Heart right ventricle (tissue), 16 donors: ENCODE measurements at places on chromosomes 2 and 18.

- H3K27ac ChIP-seq = no peak overlapping the region
- H3K4me1 ChIP-seq = peaks cover 6% of the 10 kb centered on the region
- no peak for DNase-seq
- H3K4me3 ChIP-seq = peak overlapping the region; percentile 62
- no peaks in the 10 kb centered on the region for H3K27me3 ChIP-seq
- peaks cover 7% of the 10 kb centered on the region for H3K36me3 ChIP-seq
Measured at GRCh38 chr2:236574424-236575145, 5.0 kb downstream of the ACKR3 start.

GRCh38 chr2:30147196-30147714 lies 448 bp downstream of the YPEL5 start:
- peak overlapping the region; percentile 98 for H3K4me3 ChIP-seq
- DNase-seq = no peak
- no peaks in the 10 kb centered on the region for H3K36me3 ChIP-seq
- no peaks in the 10 kb centered on the region for H3K27me3 ChIP-seq

- H3K27ac ChIP-seq = no peak overlapping the region
- no peaks in the 10 kb centered on the region for H3K36me3 ChIP-seq
Measured at GRCh38 chr2:6523476-6523875, 342.2 kb downstream of the CMPK2 start.

DNA sequence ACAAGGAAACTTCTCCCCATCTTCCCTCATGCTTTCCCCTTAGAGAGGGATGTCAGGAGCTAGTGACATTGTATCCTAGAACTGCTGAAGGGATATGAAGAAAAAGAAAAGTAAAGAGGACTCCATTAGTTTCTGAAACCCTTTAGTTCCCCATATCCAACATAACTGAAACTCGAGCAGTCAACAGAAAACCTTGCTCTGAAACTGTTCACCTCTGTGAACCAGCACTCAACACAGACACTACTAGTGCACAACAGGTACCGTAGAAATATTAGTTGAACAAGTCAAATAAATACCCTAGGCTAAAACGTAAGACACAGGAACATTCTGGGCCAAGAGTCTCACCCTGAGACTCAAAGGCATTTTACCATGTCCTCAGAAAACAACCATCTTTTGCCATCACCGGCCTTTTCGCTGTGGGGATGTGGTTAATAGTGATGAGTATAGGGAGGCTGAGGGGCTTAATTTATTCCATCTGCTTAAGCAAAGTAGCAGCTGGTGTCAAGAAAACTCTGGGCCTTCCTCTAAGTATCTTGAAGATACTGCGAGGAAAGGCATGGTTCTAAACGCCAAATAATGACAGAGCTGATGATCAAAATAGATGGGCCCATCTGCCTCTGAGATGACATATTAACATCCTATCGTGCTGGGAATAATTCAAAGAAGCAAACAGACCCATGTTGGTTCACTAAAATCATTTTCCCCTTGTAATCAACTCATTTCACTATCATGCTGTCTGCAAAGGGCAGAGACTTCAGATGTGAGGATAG lies 156.8 kb downstream of the STK39 start:
- H3K27ac ChIP-seq = no peak overlapping the region
- H3K4me3 ChIP-seq = no peak overlapping the region
- no peaks in the 10 kb centered on the region for H3K27me3 ChIP-seq

DNA sequence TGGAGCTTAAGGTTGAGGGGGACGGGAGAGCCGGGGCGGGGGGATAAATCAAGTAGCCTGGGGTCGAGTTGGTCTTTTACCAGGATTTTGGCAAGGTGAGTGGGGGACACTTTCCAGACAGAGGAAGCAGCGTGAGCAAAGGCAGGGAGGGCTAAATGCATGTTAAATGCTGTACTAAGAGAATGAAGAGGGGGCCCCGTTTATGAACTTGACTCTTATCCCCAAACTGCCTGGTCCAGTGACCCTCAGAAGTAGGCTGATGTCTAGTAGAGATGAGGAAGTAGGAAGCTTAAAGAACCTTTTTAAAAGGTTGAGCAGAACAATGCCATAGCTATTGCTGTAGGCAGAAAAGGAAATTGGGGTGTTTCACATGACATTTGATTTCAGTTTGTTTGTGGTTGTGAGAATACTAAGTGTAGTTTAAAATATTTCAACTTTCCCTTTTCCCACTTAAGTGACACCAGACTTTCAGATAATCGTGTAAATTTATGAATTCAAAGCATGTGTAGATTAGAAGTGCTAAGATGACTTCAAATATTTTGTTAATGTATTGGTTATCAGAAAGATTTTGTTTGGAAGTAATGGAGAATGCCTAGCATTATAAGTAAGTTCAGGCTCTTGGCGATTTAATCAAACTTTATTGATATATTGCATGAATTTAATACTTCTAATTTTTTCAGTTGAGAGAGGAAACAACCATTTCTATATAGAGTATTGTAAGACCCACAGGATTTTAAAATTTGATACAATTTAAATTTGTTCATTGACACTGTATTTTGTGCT lies 1.8 kb downstream of the REL start:
- H3K27me3 ChIP-seq = no peaks in the 10 kb centered on the region
- H3K4me1 ChIP-seq = peaks cover 27% of the 10 kb centered on the region
- H3K36me3 ChIP-seq = no peaks in the 10 kb centered on the region
- peak overlapping the region; percentile 85 for H3K4me3 ChIP-seq
- no peak for DNase-seq

DNA sequence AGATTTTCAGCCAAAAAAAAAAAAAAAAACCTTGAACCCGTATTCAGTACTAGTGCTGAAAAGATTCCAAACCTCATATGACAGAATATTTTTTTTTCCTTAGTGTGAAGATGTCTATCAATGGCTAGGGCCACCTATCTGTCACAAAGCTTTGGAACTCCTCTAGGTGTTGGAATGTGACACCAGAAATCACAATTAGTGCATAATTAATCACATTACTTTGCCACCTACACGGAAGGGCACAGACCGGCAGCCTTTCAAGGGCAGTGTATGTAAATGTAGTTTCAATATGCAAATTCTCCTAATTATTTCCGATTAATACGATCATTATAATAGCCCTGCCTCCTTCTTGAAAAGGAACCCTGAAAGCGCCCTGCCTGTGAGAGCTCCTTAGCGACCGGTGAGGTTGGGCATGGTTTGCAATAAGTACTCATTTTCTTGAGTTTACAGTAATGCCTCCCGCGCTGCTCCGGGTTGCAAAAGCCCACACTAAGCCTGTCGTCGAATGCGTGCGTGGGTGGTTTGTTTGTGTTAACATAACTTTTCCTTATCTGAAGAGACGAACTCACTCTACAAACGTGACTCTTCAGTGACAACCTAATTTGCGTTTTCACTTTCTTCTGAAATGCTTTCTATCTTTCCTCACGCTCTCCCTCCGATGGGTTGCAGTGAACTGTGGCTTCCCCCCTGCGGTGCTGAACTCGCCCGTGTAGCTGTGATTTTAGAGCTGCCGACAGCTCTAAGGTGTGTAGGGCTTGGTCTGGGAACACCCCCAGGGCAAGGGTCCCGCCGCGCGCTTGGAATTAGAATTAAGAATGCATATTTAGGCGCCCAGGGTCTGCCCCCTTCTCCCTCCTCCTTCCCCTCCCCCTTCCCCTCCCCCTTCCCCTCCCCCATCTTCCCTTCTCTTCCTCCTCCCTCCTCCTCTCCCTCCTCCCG lies 765 bp upstream of the ID2 start:
- peaks cover 56% of the 10 kb centered on the region for H3K4me1 ChIP-seq
- peak; percentile 48 for DNase-seq
- H3K27ac ChIP-seq = peak overlapping the region; percentile 99
- no peaks in the 10 kb centered on the region for H3K36me3 ChIP-seq

DNA sequence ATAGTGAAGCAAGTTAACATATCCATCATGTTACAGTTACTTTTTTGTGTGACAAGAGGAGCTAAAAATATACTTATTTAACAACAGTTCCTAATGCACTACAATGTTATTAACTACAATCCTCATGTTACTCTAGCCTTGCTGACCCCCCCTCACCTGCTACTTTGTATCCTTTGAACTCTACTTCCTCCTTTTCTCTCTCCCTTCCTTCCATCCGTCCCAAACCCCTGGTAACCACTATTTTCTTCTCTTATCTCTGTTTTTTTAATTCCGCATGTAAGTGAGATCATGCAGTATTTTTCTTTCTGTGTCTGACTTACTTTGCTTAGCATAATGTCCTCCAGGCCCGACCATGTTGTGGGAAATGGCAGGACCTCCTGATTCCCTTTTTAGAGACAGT lies 59.4 kb downstream of the NPAS2 start:
- no peak overlapping the region for H3K27ac ChIP-seq
- peaks cover 16% of the 10 kb centered on the region for H3K4me1 ChIP-seq
- no peak for DNase-seq
- no peaks in the 10 kb centered on the region for H3K27me3 ChIP-seq
- H3K4me3 ChIP-seq = no peak overlapping the region
- no peaks in the 10 kb centered on the region for H3K36me3 ChIP-seq

DNA sequence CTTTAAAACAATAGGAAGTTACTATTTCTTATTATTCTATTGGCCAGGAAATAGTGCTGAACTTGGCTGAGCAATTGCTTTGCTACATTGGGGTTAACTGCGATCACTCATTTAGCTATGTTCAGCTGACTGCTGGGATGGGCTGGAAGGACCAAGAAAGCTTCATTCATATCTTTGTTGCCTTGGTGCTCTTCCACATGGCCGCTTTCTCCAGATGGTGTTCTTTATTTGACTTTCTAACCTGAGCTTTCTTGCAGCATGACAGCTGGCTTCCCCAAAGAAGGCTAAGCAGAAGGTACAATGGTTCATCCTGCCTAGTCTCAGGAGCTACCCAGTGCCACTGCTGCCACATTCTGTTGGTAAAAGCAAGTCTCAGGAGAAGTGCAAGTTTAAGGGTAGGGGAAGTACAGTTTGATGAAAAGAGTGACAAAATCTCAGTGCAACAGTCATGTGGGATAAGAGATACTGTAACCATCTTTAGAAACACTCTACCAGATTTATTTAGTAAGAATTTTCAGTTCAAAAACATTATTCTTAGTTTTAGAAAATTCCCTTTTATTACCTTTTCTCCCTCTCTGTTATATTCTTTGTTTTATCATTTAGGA lies 180.6 kb upstream of the RBMS1 start:
- no peak overlapping the region for H3K4me3 ChIP-seq
- no peaks in the 10 kb centered on the region for H3K36me3 ChIP-seq
- no peak for DNase-seq

- no peak overlapping the region for H3K4me3 ChIP-seq
- H3K36me3 ChIP-seq = no peaks in the 10 kb centered on the region
- H3K27me3 ChIP-seq = no peaks in the 10 kb centered on the region
- H3K4me1 ChIP-seq = no peaks in the 10 kb centered on the region
- no peak overlapping the region for H3K27ac ChIP-seq
- no peak for DNase-seq
Measured at GRCh38 chr2:210412660-210413059, 63.9 kb downstream of the LANCL1 start.

DNA sequence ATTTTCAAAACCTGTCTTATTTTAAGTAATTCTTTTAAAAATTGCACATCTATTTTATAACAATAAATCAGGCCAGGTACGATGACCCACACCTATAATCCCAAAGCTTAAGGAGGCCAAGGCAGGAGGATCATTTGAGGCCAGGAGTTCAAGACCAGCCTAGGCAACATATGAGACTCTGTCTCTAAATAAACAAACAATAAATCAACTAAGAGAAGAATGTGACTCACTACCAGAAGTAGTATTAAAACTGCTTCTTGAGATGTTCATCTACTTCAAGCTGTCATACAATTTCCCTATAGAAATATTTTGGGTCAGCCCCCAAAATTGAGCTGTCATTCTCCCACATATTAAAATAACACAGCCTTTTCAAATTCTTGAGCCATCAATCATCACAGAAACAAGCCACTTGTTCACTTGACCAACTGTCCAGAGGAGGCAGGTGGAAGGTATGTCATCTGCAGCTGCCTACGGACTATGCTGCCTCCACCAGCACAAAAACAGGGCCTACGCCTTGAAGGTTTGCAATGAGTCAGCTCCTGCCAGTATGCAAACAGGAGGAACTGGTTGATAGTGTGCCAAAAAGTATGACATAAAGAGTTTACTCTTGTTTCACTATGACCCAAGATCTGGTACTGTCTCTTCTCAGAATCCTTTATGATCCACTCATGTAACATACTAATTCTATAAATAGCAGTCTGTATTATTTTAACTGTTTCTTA lies 33.6 kb downstream of the KIDINS220 start:
- H3K27ac ChIP-seq = no peak overlapping the region
- H3K4me1 ChIP-seq = peaks cover 23% of the 10 kb centered on the region
- peaks cover 30% of the 10 kb centered on the region for H3K36me3 ChIP-seq
- no peak overlapping the region for H3K4me3 ChIP-seq

DNA sequence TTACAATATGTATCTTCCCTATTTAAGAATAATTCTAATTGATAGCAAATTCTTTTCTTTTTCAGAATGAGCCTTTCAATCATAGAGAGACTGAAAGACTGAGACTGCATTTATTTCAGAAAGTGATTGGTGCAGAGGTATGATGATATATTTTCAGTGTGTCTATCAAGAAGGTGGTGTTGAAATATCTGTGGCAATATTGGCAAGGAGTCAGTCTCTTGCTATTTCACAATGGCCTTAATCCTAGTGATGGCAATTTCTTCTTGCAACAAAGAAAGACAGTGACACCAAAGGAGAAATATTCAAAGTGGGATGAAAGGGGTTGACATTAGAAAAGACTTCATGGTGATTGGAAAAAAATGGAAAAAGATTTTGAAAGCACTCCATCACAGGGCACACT lies 21.7 kb upstream of the ZBTB14 start:
- no peaks in the 10 kb centered on the region for H3K27me3 ChIP-seq
- no peak overlapping the region for H3K27ac ChIP-seq
- H3K4me1 ChIP-seq = no peaks in the 10 kb centered on the region
- H3K4me3 ChIP-seq = no peak overlapping the region
- no peak for DNase-seq

DNA sequence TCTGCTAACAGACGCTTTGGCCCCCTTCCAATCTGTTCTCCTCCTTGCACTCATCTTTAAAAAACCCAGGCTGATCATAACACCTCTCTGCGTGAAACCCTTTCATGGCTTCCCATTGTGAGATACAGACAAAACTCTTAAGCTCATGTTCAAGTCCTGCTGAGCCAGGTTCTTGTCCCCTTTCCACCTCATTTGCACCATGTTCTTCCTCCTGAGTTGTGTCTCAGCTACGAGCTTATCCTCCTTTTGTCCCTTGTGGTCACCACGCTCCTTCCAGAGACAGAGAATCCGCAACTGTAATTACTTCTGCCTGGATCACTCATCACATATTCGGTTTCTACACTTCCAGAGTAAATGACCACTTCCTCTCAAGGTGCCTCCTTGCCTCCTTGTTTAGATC lies 238.8 kb downstream of the ACTR3 start:
- H3K27me3 ChIP-seq = peaks cover 8% of the 10 kb centered on the region
- DNase-seq = no peak
- no peaks in the 10 kb centered on the region for H3K36me3 ChIP-seq
- H3K4me3 ChIP-seq = no peak overlapping the region

GRCh38 chr2:13480057-13480456 lies 763.3 kb downstream of the TRIB2 start:
- H3K27me3 ChIP-seq = no peaks in the 10 kb centered on the region
- H3K4me1 ChIP-seq = no peaks in the 10 kb centered on the region
- no peak for DNase-seq
- H3K36me3 ChIP-seq = no peaks in the 10 kb centered on the region

- no peak overlapping the region for H3K4me3 ChIP-seq
- no peaks in the 10 kb centered on the region for H3K4me1 ChIP-seq
- DNase-seq = no peak
Measured at GRCh38 chr2:26933431-26934334, 36.8 kb upstream of the MAPRE3 start.

GRCh38 chr2:18372641-18373040 lies 187.8 kb downstream of the RDH14 start:
- no peak overlapping the region for H3K27ac ChIP-seq
- no peaks in the 10 kb centered on the region for H3K4me1 ChIP-seq
- no peak for DNase-seq
- no peak overlapping the region for H3K4me3 ChIP-seq
- no peaks in the 10 kb centered on the region for H3K27me3 ChIP-seq
- no peaks in the 10 kb centered on the region for H3K36me3 ChIP-seq
